ENCODE measurements at places on chromosomes 2 and 18.

DNA sequence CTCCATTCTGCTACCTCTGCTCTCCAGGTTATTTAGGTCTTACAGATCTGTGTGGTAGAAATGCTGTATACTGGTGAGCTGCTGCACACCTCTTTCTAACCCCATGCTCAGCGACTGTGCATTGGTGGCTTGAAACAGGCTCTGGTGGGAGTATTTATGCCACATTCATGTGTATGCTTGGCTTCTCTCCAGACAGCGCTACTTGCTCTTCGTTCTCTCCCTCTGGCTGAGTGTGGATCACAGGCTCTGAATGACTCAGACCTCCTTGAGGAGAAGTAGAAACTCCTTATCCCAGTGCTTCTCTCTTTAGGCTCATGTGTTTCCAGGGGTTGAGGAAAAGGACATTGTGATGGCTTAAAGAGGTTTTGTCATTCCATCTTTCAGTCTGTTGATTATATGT, 54.9 kb downstream of the FHOD3 start:
- DNase-seq = no peak

- DNase-seq = peak; percentile 13
Measured at GRCh38 chr18:23311351-23312121, 141.6 kb upstream of the RIOK3 start.

DNA sequence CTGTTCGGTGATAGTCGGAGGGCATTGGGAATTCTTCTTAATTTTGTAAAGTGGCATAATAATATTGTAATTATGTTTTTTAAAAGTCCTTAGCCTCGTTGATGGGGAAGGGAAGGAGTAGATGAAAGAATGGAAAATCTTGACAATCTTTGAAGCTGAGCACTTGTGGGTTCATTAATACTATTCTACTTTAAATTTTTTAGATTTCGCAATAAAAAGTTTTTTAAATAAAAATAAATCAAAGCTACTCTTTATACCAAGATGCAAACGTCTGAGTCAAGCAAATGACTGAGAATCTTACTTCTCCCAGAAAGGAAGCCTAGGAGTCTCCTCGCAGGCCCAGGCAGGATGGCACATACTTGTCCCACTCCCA, 98.5 kb upstream of the GPR45 start:
- no peak for DNase-seq

GRCh38 chr2:23386339-23387220, 1.6 kb downstream of the KLHL29 start:
- no peak for DNase-seq

- DNase-seq = no peak
Measured at GRCh38 chr18:79259218-79259617, 136.5 kb upstream of the NFATC1 start.

DNA sequence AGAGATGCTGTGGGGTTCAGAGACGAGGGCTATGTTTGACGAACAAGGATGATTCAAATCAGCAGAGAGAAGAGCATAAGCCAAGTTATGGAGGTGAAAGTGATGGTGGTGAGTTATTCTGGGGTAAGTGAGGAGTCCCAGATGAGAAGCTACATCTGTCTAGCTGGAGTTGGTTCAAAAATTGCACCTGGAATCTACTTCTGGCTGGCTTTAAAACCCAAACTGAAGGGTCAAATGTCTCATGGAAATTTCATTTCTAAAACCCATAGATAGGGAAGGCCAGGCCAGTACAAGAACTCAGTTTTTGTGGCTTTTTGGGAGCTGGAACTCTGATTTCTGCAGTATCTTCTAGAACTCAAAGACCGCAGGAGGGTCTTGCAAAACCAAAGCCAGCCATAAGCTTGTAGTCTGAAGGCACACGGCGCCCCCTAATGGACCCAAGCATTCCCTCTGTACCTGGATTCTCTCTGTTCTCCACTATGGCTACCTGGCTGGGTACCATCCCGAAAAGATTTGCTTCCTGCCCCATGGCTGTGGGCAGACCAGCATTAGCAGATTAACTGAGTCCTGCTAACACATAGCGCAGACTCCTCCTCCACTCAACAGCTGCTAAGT, 229.1 kb upstream of the SLC14A2 start:
- no peak for DNase-seq

- DNase-seq = no peak
Measured at GRCh38 chr18:71784777-71785176, 759.4 kb downstream of the CBLN2 start.

DNA sequence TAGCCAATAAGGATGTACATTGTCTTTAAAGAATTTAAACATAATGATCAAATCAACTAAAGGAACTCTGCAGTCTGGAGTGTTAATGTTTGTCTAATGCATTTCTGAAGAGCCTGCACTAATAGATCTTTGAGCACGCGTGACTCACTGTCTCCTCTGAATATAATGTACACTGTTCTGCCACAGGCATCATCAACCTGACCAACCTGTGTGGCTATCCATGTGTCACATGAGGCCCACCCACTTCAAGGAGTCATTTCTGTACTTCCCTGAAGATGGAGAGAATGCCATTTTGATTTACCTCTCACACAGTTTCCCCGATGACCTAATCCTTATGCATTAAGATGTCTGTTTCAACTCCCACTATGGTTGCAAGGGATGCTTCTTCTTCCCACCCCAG, 434.0 kb upstream of the SPHKAP start:
- DNase-seq = no peak
